Hypothalamus (tissue), 51 donors: ENCODE measurements at places on chromosomes 13 and 19.

DNA sequence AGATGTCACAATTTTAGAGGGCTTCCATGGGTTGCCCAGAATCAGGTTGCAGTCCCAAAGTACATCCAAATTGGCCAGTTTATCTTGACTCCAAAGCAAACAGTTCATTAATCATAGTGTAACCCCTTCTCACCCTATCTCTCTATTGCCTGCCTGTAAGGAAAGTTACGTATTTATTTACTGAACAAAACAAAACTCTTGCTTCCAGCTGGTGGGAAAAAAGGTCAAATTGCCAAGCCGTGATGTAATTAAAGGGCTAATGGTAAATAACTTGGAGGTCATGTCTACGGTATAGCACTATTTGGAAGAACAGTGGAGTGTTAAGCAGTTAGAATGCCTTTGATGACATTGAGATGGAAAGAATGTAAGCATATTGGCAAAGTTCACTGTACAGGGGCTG is 214.0 kb downstream of the DLEU7 start:
- no peak for DNase-seq

DNA sequence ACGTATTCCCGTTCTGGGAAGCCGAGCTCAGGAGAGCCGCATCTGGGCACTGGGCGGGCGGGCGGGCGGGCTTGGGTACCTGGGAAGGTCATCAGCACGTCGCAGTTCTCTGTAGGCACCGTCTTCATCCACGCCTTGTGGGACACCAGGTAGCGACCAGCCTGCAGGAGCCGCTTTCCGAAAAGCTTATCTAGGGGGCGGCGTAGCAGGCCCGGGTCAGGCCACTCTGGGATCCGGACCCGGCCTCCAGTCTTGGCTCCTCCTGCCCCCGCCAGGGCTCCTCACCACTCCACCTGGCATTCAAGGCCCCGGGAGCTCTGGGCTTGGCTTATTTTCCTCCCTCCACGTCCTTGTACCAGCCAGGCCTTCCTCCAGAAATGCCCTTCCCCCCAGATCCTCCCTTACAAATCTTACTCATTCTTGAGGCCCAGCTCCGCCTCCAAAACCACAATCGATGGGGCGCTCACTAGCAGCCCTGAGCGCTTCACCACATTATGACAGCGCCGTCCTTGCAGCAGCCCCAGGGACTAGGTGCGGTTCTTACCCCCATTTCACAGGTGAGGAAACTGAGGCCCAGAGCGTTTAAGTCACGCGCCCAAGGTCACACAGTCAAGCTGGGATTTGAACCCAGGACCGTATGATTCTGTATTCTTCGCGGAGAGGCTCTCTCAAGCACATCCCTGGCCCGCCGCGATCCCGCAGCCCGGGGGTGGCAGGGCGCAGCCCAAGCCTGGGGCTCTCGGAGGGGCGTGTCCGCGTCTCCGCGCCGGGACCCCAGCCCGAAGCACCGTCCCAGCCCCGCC is 843 bp downstream of the ANO8 start:
- DNase-seq, result no peak

DNA sequence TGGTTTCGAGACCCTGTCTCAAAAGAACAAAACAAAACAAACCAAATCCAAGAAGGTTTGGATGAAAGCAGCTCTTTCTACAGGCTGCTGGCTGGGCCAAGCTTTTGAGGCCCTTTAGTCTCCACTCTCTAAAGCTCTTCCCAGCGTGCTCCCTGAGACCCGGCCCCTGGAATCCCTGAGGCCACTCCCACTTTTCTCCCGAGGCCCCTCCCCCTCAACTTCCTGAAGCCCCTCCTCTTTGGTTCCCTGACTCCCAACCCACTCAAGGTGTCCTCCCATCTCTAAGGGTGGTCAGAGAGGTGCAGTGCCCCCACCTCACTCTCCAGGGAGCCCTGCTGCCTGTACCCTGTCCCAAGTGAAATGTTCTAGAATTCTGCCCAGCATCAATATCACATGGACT is 10.6 kb downstream of the ERICH6B start:
- DNase-seq, result no peak

GRCh38 chr13:112441779-112442310 is 65.7 kb downstream of the SPACA7 start:
- no peak for DNase-seq

DNA sequence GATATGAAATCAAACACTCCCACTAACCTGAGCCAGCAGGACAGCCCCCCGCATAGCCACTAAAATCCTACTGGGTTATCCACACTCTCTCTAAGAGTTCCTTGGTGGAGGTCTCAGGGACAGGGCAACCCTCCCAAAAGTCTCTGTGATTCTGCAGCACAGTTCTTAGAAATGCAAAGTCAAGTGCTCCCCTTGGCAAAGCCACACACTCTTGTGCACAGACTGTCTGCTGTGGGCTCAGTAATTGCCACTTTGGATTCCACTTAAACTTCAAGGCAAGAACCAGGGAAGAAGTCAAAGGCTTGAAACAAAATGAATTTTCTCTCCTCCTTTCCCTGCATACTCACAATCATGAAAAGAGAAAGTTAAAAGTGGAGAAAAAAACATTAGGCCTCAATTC is 61.5 kb downstream of the DOCK9 start:
- DNase-seq, result no peak

GRCh38 chr13:49563516-49563915 is 21.8 kb downstream of the RCBTB1 start:
- no peak for DNase-seq

- no peak for DNase-seq
Observed at GRCh38 chr19:2288338-2288817, 6.4 kb upstream of the PEAK3 start.

DNA sequence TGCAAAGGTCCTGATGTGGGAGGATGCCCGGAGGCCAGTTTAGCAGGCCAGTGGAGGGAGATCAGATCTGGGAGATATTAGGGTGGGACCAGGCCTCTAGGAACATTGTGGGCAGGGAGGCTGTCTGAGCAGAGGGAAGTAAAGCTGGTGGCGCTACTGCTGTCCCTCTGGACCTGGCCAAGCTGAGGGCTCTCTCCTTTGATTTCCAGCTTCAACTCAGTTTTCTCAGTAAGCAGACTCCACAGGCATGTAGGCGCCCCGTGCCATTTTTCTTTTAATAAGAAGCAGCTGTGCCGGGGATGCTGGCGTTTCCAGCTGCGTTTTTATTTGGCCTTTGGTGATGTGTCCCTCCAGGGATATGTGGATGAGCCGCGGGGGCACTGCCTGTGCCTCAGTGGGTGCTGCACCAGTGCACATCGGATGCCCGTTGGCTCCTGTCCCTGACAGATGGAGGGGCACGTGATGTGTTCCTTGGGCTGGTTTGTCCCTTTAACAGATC is 6.7 kb downstream of the DNM2 start:
- peak; percentile 11 for DNase-seq

GRCh38 chr13:113224486-113224885 is 15.1 kb downstream of the CUL4A start:
- DNase-seq, result no peak

DNA sequence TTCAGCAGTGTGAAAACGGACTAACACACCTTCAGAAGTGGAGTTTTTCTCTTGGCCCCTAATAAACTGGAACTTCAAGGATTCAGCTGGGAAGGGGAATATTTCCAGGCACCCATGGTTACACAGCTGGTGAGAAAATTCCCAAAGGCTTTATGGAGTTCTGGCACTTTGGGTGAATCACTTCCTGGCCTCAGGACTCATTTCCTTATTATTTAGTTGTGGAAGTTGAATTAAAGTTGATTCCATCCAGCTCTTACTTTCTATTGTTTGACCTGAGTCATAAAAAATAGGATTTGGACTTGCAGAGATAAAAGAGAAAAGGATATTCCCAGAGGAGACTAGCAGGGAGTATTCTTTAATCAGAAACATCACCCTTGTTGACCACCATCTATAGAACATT is 882.1 kb downstream of the UQCRFS1 start:
- DNase-seq, result no peak

DNA sequence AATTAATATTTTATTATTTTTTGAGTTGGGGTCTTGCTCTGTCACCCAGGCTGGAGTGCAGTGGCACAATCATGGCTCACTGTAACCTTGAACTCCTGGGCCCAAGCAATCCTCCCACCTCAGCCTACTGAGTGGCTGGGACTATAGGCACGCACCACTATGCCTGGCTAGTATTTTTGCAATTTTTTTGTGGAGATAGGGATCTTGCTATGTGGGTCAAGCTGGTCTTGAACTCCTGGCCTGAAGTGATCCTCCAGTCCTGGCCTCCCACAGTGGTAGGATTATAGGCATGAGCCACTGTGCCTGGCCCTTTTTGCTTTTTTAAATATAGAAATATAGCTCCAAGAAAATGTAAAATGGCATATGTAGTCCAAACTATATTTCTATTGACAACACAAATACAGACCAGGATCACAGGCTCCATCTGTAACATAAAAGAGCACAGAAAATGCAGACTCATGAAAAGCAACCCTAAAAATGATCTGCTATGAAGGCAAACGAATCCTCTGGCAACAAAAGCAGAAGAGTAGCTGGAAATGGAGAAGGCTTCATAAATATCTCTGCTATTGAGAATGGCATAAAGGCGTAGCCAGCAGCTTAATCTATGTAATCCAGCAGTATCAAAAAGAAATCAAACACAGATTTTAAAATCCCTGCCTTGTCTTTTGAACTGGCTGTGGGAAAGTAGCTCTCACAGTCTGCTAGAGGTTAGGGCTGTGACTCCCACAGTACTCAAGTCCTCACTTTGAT is 200.6 kb downstream of the LHFPL6 start:
- DNase-seq, result no peak

- DNase-seq, result no peak
Observed at GRCh38 chr13:53032849-53033248, 4.2 kb downstream of the OLFM4 start.

DNA sequence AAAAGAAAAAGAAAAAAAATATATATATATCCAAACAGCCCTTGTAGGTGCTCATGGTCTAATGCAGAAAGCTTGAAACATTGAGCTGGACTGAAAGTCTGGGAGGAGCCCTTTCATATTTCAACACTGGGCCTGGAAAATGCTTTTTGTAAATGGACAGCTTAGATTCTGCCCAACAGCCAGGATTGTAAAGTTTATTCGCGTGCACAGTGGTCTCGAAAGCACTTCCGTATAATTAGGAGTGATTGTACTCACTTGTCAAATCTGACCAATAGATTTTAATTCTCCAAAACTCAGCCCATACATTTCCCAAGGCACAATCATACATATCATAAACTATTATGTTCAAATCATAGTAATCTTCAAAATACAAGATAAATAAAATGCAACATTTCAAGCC is 260.1 kb downstream of the COL4A1 start:
- no peak for DNase-seq

GRCh38 chr19:34713262-34713637 is 20.8 kb upstream of the ZNF181 start:
- DNase-seq, result no peak

DNA sequence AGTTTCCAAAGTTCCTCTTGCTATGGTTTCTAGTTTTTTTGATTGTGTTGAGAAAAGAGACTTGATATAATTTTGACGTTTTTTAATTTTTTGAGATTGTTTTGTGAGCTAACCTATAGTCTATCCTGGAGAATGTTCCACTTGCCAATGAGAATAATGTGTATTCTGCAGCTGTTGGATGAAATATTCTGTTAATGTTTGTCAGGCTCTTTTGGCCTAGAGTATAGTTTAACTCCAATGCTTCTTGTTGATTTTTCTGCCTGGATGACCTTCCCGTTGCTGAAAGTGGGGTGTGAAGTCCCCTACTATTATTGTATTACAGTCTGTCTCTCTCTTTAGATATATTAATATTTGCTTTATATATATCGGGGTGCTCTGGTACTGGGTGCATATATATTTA is 40.0 kb downstream of the RASA3 start:
- no peak for DNase-seq

DNA sequence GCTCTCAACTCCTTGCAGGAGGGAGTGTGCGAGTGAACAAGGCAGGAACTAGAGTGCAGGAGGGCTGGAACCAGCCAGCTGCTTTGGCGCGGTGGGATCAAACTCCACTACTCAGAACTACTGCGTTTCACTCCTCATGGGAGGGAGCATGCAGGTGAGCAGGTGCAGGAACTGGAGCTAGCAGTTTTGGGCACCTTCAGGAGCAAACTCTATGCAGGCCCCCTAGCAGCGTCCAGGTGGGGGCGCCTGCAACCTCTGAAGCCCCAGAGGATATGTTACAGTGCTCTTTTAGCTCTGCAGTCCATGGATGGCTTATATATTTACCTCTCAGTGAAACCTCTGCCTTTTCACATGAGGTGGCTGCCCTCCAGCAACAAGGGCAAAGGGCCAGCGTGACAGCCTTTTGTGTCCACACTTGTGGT is 1303.4 kb downstream of the PCDH9 start:
- DNase-seq, result peak; percentile 1

- DNase-seq, result no peak
Observed at GRCh38 chr13:61654481-61654880, 238.8 kb upstream of the PCDH20 start.

DNA sequence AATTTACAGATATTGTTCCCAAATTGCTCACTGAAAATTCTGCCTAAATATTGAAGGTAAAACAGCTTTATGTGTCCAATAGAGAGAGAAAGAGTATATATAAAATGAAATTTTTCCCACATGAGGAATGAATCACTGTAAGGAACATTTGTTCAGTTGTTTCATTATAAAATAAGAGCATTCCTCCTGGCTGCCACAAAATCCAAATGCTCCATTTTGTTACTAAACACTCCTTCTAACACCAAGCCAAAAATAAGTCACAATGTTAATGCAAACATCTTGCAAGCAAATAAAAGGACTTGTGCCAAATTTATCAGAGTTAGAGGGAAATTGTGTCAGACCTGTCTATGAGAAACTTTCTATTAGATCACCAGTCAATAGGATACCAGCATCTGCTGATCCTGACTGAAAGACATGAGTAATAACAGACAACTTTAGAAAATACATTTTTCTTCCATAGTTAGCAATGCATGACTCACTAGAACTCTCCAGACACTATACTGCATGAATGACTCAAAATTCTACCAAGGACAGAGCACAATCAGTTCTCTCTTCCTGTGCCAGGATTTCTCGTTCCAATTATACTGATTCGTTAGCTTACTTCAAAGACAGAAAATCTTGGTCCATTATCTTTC is 83.5 kb upstream of the FNDC3A start:
- DNase-seq, result no peak

GRCh38 chr13:105642511-105642958 is 892.9 kb downstream of the EFNB2 start:
- DNase-seq, result no peak

DNA sequence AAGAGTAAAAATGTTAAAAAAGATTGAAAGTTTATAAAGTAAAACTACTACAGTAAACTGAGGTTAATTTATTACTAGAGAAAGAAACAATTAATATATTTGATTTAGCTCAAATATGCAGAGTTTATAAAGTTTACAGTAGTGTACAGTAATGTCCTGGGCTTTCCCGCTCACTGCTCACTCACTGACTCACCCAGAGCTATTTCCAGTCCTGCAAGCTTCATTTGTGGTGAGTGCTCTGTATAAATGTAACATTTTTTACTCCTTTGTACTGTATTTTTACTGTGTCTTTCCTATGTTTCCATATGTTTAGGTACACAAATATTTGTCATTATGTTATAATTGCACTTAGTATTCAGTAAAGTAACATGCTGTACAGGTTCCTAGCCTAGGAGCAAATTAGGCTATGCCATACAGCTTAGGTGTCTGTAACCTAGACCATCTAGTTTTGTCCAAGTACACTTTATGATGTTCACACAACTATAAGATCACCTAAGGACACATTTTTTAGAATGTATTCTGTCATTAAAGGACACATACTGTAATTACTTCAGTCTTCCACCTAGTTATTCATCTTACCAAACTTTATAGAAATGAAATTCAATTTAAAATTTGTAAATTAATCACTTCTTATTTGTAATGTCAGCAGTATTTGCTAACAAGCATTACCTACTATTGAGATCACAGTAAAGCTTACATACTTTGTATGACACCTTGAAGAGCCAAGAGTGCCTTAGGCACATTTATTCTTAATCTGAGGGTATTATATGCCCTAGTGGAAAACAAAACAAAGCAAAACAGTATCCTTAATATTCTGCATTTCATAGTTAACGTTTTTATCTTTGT is 683.4 kb downstream of the PCDH9 start:
- DNase-seq, result no peak
